Mucosa of gallbladder (tissue), 1 donor: ENCODE measurements at places on chromosomes 2 and 18. TPM values are rescaled to one million over a fixed set of nuclear protein-coding genes. Genes with fewer than 3 reads are reported as not detected.
A peak's percentile ranks its signal among the peaks of the same experiment; 100 is the strongest.

Gene CD207
- total RNA-seq, result 0.52 TPM

Gene SH3BP4
- total RNA-seq, result 51.7 TPM

Gene UGT1A8
- total RNA-seq, result 26.4 TPM

Gene THSD7B
- total RNA-seq, result 0.75 TPM

Gene RHOB
- 445 TPM for total RNA-seq

Gene DES
- 3,602 TPM for total RNA-seq

Gene TDRD15
- not detected for total RNA-seq

Gene RGPD3
- 0.14 TPM for total RNA-seq

Gene B3GNT7
- total RNA-seq, result 281 TPM

Gene FOXD4L1
- total RNA-seq, result 0.17 TPM

Gene PREPL
- total RNA-seq, result 62.7 TPM

Gene PXDN
- 31.1 TPM for total RNA-seq

Gene AOX1
- 119 TPM for total RNA-seq

Gene KCNJ13
- 3.0 TPM for total RNA-seq

Gene NAT8
- total RNA-seq, result 2.4 TPM

Gene TP53I3
- 35.2 TPM for total RNA-seq

Gene UGT1A5
- total RNA-seq, result 2.0 TPM

Gene GPR55
- 0.37 TPM for total RNA-seq

Gene STAT4
- 4.8 TPM for total RNA-seq

Gene TXNDC2
- total RNA-seq, result not detected

Gene AQP12B
- total RNA-seq, result not detected

- no peak for DNase-seq
Observed at GRCh38 chr2:213086050-213086449, 65.4 kb downstream of the IKZF2 start.

- no peak for DNase-seq
Observed at GRCh38 chr2:21424375-21424774, 300.6 kb downstream of the TDRD15 start.

- no peak for DNase-seq
Observed at GRCh38 chr2:10960606-10961489, 49.1 kb downstream of the KCNF1 start.

- peak; percentile 2 for DNase-seq
Observed at GRCh38 chr2:68734176-68734575, 435 bp upstream of the ARHGAP25 start.

GRCh38 chr2:195322324-195322723, 334.7 kb upstream of the SLC39A10 start:
- DNase-seq, result no peak

- no peak for DNase-seq
Observed at GRCh38 chr2:176598351-176598750, 329.1 kb downstream of the MTX2 start.

DNA sequence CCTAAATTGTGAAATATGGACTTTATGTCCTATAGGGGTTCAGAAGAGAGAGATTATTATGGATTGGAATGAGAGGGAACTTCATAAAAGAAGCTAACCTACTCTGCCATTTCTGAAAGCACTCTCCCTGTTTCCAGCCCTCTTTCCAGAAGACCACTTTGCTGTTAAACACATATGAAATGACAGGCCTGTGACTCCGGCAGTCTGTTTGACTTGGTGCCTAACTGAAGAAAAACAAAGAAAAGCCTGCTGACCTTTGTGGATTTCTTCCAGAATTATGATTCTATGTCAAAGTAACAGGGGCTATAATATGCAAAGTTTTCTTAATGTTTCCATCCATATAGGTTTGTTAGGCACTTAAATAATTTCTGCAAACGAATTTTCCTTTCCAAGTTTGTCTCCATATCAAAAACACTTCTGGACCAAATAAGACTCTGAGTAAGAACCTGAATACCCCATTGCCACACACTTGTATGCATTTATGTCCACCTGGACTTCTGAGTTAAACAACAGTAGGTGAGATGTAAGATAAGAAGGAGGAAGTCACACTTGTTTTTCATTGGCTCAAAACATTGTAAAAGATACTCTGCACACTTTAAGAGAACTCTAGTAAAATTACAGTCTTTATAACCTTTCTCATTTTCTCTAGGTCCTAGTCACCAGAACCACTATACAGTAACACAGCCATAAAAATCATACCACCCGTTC, 111.7 kb downstream of the PIEZO2 start:
- DNase-seq, result no peak

DNA sequence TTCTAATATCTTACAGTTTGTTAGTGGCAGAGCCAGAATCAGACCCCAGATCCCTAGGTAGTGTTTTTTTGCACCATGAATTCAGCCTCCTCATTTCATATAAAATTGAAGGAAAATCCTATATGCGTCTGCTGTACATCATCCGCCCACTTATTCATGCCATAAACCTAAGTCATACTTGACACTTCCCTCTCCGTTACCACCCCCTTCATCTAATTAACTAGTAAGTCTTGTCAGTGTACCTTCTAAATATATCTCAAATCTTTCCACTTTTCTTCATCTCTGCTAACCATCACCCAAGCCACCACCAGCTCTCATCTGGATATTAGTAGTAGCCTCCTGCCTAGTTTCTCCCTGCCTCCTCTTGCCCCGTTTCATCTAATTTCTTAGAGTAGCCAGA, 248.7 kb upstream of the SIX3 start:
- no peak for DNase-seq

DNA sequence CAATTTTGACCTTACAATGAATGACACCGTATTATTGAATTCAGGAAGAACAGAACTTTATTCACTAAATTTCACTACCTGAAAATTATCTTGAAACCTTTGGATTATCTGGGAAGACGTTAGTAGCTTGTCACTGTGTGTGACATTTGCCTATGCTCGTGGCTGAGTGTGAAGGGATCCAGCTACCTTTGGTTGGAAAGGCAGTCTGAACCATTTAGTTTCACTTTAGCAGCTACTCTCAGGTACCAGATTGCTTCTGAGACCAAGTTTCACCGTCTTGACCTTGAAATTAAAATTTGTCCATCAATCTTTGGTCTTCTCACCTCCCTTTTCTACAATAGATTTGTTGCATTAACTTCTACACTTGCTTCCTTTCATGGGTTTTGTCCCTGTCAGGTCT, 637.5 kb downstream of the MBD2 start:
- DNase-seq, result no peak

GRCh38 chr2:112812318-112813267, 24.0 kb downstream of the IL1B start:
- no peak for DNase-seq

DNA sequence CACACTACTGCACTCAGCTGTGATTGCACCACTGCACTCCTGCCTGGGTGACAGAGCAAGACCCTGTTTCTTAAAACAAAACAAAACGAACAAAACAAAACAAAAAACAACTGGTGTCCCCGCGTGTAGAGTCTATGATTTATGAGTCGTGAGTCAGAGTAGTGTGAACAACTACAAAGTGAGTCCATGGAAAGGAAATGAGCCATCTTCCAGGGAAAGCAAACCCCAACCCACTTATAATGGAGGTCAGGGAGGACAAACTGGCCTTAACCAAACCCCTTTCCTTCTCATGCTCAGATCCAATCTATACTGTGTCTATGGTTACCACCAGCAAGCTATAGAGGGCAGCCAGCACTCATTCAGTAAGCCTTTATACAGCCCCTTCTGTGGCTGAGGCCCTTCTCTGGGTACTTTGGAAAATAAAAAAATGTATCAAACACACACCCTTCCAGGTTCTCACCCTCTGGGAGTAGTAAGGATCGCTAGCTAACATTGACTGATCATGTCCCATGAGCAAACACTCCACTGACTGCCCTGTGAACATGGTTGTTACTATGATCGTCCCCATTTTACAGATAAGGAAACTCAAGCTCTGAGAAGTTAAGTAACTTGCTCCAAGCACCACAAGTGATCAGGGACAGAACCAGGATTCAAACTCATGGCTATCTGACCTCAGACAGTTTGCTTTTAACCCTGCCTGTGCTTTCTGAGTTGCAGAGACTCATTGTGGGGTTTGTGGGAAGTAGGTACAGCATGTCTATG, 24.7 kb upstream of the COLEC12 start:
- no peak for DNase-seq

GRCh38 chr2:213065583-213066442, 85.6 kb downstream of the IKZF2 start:
- DNase-seq, result no peak

- no peak for DNase-seq
Observed at GRCh38 chr2:109454765-109455394, 158.9 kb downstream of the SEPTIN10 start.

GRCh38 chr2:158011055-158011771, 90.5 kb upstream of the UPP2 start:
- no peak for DNase-seq

- DNase-seq, result peak; percentile 63
Observed at GRCh38 chr18:35143622-35144596, 96.9 kb upstream of the ZNF397 start.

- no peak for DNase-seq
Observed at GRCh38 chr2:177264209-177264692, 276 bp downstream of the NFE2L2 start.

DNA sequence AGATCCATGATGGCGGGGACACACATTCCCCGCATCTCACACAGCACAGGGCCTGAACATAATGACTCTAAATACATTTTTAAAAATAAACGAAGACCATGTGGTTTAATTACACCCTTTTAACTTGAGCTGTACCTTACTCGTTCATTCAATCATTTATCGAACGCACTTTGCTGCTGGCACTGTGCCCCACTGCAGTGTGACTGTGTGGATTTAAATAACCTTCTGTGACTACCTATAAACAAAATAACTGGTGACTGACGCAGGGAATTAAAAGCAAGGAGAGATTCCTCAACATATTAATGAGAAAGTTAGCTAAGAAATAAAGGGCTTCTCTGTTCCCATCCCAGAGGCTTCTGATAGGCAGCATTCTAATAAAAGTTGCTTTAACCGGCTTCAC, 10.9 kb upstream of the FZD7 start:
- peak; percentile 45 for DNase-seq

DNA sequence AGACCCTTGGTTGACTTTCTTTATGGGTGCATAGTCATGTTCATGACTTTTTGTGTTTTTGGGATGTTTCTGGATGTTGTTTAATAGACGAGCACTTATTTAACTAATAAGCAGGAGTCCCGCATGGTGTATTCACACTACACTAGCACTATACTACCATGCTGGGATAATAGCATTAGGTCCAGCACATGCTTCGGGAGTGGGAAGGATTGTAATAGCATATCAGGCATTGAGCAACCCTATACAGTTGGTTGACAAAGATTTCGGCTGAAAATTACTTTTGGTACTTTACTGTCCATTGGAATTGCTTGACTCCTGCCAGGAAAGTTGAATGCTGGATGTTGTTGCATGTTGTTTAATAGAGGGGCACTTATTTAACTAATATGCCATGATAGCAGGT, 2.8 kb downstream of the SH3RF3 start:
- DNase-seq, result no peak

GRCh38 chr18:73777356-73778031, 370.1 kb downstream of the FBXO15 start:
- DNase-seq, result no peak

- no peak for DNase-seq
Observed at GRCh38 chr2:25066455-25066854, 24.6 kb downstream of the EFR3B start.

- no peak for DNase-seq
Observed at GRCh38 chr18:76679945-76680344, 142.4 kb upstream of the ZNF236 start.

DNA sequence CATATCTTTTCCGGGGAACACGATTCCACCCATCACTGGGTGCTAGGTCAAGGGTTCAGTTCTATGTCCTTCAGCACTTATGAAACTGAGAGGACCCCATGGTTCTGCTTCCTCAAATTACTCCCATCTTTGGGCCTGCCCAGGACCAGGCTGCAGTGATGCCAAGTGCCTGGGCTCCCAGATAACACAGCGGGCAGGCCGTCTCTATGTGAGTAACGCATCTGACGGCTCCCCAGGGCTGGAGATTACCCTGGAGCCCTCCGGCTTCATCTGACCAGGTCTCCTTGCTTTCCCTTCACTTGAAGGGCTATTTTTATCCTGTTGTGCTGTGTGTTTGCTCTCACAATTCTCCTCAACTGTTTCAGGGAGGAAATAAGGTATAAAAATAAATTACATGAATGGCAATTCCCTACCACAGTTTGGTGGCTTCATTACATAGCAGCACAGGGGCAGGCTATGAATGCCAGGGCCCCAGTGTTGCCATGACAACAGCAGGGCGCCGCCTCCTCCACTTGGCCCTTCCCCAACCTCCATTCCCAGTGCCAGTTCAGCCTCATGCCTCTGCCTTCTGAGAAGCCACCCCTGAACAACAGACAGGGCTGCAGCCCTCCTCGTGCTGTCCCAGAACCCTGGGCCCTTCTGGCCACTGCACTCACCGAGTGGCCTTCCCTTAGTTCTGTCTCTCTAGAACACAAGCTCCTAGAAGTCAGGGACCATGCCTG, 25.4 kb upstream of the TMEM131 start:
- no peak for DNase-seq

DNA sequence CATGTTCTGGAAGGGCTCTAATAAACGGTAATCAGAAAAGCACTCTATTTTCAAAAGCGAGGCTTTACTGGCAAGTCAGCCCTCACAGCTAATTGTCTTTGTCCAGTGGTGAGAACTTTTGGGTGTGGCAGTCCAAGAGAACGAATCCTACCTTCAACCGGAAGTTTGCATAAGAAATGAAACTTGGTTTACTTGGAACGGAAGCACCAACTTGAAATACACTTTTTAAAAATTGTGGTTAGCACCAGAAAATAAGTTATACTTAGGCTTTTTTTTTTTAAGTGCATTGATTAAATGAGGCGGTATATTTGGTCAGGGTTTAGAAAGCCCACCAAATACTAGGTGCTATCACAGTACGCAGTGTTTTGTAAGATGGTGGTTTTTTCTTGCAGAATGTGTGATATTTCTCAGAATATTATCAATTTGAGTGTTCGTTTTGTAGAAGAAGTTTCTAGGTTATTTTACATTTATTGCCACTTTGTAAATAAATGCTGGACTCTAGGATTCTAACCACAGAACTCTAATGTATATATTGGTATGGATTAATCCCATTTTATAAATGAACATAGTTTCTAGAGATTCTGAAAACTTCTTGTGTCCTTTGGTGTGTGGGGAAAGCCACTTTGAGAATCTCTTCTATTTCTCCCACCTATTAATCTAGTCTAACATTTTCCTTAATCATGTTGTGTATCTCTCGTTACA, 1.2 kb downstream of the MYL12A start:
- DNase-seq, result peak; percentile 45

DNA sequence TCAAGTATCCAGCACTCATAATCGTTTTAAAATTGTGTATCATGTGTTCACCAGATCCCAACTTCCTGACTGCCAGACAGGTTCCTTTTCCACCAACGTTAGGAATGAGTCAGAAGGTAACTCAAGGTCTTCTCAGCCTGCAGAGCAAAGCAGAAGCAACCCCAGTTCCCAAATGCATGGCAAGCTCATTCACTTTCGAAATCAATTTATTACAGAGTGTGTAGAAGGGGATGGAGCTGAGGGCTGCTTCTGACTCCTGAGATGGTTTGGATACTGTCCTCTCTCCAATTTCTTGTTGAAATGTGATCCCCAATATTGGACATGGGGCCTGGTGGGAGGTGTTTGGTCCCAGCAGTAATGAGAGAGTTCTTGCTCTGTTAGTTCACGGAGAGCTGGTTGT, 114.5 kb downstream of the PIEZO2 start:
- DNase-seq, result no peak

GRCh38 chr2:190882411-190882766, 1.8 kb downstream of the GLS start:
- DNase-seq, result no peak

GRCh38 chr2:85813211-85813981, 59.6 kb downstream of the ATOH8 start:
- DNase-seq, result no peak
